T-cell (primary cell): ENCODE measurements at places on chromosomes 4 and X.

- DNase-seq, result no peak
These were observed 20.3 kb downstream of the UBA6 start for GRCh38 chr4:67680581-67681222.

DNA sequence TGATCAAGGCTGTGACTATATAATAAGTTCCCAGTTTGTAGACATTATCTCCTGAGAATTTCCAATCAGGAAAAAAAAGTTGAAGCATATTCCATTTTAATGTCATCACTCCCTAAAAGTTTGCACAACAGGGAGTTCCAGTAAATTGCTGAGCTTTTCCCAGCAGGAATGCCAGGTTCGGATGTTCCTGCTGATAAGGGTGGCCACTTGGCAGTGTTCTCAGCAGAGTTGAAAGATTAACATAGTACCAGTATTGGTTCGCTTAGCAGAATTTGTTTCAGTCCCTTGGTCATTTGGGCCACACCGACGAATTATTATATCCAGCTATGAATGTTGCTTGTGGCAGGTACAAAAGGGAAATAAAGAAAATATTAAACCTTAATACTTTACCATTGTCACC is 5.2 kb upstream of the CXCL2 start:
- no peak for DNase-seq

GRCh38 chr4:151676301-151676700 is 84.5 kb downstream of the GATB start:
- DNase-seq, result no peak

DNA sequence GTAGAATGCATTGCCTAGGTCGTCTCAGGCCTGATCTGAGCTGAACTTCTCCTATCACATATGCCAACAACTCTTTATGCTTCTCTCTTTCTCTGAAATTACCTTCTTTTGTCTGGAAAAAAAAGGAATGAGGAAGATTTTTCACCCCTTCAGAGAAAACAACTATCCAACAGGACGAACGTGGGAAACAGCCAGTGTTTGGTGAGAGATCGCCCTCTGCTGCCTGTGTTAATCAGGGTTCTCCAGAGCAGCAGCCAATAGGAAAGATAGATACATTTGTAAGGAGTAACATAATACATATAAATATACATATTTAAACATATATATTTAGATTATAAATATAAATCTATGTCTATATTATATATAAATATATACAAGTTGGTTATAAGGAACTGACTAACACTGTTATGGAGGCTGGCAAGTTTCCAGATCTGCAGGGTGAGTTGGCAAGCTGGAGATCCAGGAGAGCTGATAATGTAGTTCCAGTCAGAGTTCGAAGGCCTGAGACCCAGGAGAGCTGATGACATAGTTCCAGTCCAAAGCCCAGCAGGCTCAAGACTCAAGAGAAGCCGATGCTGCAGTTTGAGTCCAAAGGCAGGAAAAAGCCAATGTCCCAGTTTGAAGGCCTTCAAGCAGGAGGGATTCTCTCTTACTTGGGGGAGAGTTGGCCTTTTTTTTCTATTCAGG is 13.3 kb downstream of the CETN2 start:
- no peak for DNase-seq

DNA sequence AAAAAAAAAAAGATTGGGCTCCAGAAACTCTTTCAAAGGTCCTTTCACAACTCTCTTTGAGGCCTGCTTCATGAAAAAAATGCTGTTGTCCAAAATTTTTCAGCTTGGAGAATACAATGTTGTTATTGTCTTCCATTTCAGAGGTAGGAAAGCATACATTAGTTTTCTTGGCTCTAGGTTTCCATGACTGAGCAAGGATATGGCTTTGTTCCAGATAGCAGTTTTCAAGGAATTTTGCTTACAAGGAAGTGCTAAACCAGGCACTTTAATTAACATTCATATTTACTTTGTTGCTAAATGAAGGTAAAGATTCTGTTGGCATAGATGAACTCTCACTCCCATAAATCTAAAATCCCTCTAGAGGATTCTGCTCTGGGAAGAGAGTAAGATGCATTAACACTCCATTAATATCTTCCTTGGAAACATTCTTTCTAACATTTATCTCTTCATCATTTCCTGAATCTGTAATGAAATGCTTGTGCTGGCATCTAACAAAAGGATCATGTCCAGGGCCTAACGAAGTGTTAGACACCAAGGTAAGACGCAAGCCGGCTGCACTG is 118.4 kb downstream of the COL25A1 start:
- no peak for DNase-seq

GRCh38 chr4:182826391-182826790 is 90.8 kb downstream of the DCTD start:
- DNase-seq, result no peak

- DNase-seq, result no peak
These were observed 146.2 kb upstream of the JADE1 start for GRCh38 chr4:128663325-128663724.

DNA sequence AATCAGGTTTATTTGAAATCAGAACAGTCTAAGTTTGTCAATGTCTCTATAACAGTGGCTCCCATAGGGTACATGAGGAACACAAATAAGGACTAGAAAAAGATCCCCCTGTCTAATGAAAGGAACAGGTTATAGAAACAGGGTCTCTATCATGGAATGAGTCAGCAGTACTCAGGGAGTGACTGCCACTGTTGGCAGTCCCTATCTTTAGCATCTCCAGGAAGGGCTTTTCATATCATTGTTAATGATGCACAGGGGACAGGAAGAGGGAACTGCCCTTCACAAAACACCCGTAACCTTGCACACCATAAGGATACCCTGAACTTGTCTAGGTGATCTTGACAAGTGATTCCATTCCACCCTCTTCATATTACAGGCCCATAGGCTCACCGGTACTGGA is 38.5 kb upstream of the SMIM10L2A start:
- no peak for DNase-seq

DNA sequence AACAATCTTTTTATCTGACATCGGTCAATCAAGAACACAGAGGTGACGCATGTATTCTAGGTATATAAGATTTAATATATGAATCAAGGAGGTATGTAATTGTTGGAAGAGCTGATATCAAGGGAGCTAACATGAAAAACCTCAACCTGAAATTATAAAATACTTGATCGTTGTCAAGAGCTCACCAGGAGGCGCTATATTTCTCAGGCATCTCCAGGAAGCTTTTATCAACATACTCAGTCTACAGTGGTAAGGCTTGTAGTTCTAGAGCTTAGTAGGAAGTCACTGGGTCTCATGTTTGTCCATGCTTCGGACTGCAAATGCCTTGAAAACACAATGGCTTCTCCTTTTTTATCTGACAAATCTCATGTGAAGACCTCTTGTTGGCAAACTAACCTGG is 156.1 kb downstream of the GRXCR1 start:
- DNase-seq, result no peak

GRCh38 chr4:5469151-5469775 is 239.1 kb downstream of the EVC2 start:
- DNase-seq, result no peak

GRCh38 chr4:11799196-11799595 is 370.5 kb upstream of the HS3ST1 start:
- DNase-seq, result no peak

GRCh38 chr4:151485541-151486131 is 76.7 kb downstream of the FHIP1A start:
- DNase-seq, result no peak

DNA sequence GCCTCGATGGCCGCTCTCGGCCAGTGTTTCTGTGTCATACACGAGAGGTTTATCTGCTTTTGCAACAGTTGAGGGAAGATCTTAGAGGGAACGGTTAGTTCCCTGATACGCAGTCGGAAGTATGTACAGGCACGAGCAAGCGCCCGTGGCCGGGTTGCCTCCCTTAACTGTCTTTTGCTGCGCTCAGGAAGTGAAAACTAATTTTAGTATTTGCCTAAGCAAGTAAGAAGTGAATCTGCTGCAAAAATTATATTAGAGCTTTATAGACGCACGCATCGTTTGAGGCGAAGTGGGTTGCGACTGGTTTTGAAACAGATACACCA is 695 bp downstream of the MTM1 start:
- peak; percentile 29 for DNase-seq

GRCh38 chr4:106803083-106803482 is 233.0 kb downstream of the DKK2 start:
- no peak for DNase-seq

- no peak for DNase-seq
These were observed 217.6 kb downstream of the AFAP1 start for GRCh38 chr4:7721984-7722551.

DNA sequence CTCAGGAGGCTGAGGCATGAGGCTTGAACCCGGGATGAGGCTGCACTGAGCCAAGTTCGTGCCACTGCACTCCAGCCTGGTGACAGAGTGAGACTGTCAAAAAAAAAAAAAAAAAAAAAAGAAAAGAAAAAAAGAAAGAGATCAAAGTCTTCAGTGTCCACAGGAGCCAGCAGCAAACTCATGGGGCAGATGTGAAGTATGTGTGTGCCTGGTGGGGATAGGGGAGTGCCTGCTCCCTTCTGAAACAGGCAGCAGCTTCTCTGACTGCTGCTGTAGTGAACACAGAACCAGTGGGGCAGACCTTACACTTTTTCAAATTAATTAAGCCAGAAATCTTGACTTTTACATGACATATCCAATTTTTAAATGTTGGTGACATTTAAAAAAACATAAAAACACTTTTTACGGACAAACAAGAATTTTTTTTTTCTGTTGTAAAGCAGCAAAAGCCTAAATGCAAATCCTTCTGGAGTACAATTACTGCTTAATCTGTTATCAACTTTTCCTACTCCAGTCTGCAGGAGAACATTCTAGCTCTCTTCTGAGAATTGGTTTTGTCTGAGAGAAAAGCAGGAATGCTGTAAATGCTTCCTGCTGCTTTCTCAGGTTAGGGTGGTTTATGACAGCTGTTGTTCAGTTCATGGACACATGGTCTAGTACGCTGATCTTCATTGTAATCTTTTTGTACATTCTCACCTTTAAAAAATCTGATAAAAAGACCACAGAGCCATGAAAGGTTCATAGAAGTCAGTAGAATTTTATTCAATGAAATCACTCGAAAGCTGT is 311.1 kb downstream of the CAMK2D start:
- DNase-seq, result no peak

DNA sequence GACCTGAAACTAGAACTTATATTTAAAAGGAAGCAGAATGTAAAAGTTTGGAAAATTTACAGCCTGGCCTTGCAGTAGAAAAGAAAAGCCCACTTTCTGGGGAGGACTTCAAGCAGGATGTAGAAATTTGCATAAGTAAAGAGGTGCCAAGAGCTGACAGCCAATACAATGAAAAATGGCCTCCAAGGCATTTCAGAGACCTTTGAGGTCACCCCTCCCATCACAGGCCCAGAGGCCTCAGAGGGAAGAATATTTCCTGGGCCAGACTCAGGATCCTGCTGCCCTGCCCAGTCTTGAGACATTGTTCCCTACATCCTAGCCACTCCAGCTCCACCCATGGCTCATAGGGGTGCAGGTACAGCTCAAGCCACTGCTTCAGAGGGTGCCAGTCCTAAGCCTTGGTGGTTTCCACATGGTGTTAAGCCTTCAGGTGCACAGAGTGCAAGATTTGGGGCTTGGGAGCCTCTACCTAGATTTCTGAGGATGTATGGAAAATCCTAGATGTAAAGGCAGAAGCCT is 518.9 kb upstream of the INTU start:
- no peak for DNase-seq

DNA sequence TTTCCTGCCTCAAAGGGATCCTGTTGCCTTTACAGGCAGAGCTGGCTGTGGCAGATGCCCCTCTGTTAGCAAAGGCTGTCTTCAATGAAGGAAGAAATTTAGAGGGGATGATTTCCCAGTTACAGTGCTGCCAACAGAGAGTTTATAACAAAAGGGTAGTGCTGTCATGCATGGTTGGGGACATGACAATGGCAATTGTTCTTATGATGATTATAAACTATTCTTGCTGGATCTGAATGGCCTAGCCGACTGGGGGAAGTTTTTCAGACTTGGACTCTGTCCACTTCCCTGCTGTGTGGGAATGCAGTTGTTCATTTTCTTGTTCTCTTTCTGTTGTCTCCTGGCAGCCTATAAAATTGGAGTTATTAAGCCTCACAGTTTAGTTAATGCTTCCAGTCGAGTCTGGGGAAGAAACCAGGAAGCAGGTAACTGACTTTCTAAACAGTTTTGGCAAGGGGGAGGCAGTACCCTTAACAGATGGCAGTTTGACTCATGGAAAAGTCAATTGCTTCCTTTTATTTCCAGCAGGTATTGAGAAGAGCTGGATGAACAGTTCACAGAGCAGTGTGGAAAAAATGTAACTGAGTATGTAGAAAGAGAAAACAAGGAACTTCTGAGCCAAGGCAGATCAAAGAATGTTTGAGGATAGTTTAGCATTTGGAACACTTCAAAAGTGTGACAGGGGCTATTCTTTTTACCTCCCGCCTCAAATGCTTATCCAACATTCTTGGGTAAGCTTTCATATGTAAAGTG is 582.6 kb downstream of the RAPGEF2 start:
- DNase-seq, result no peak

- no peak for DNase-seq
These were observed 6.9 kb upstream of the PGRMC2 start for GRCh38 chr4:128294464-128294863.

- DNase-seq, result no peak
These were observed 18.4 kb downstream of the IL21 start for GRCh38 chr4:122602277-122603142.

DNA sequence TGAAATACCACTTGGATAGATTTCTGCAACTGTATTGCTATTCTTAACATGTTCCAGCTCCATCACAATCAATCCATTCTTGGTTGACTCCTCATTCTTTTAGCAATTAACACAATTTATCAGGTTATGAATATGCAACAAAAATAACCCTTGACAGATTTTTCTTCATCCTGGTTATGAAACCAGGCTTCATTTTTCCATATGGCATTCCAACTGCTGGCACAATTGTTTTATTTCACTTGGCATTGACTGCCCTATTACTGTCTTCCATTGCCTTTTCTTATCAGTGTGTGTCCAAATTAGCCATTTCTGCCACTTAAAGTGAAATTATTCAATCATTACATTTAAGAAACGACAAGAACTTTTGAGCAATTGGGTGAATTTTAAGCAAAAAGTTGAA is 388.8 kb upstream of the EPHA5 start:
- no peak for DNase-seq

DNA sequence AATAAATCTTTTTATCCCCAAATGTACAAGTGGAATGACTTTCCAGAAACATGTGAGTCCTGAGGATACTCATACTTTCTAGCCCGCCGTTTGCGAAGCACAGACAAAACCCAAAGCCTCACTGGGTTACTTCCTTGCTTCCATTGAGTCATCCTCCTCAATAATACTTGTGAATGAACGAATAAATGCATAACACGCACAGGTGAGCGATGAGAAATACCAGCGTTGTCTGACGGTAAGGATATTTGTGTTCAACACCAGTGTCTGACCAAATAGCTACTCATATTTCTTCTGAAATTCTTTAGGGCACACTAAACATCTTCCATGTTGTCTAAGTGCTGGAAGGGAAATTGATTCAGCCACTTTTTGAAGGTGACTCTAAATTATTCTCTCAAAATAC is 36.0 kb downstream of the CCNG2 start:
- no peak for DNase-seq
